ENCODE measurements at places on chromosomes 1 and 21.

DNA sequence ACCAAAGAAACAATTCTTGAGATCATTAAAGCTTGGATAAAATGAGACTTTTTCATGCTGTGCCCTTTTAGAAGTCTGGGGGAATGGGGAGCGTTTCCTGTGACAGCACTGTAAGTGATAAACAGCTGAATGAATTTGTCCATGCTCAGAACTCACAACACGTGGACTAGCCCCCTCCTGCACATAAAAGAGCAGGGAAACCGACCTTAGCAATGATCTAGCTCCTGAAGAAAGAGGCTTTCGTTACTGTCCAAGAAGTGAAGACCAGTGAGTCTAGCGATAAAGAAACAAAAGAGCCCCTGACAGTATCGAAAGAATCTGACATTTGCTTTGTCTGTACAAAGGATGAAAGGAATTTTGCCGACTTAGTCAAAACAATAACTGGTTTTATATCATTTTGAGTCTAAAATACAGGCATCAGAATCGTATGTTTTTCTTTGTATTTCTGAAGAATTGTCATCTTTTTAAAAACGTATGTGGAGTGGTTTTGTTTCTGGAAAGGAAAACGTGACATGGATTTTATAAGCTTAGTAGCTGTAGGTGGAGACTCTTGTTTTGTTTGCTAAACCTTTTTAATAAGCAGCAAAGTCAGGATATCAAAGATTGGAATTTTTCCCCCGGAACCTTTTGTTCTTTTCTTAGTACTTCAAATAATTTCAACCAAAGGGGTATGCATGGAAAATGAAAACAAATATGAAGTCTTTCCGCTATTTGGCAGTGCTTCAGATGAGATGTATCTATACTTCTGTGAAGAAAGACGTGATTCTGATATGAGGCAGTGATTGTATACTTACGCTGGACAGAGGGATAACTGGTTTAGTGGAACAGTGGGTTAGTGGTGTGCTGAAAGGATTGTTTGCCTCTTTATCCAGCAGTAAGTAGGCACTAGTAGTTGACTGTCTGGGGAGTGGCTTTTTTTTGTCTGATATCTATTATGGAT lies 61.0 kb downstream of the MAST2 start:
- no peak for DNase-seq

- no peak for DNase-seq
Observed at GRCh38 chr1:46446646-46447498, 42.8 kb upstream of the DMBX1 start.

- DNase-seq = no peak
Observed at GRCh38 chr1:53203466-53203865, 6.8 kb downstream of the CPT2 start.

- DNase-seq = no peak
Observed at GRCh38 chr21:45142469-45143308, 68.3 kb downstream of the ADARB1 start.

DNA sequence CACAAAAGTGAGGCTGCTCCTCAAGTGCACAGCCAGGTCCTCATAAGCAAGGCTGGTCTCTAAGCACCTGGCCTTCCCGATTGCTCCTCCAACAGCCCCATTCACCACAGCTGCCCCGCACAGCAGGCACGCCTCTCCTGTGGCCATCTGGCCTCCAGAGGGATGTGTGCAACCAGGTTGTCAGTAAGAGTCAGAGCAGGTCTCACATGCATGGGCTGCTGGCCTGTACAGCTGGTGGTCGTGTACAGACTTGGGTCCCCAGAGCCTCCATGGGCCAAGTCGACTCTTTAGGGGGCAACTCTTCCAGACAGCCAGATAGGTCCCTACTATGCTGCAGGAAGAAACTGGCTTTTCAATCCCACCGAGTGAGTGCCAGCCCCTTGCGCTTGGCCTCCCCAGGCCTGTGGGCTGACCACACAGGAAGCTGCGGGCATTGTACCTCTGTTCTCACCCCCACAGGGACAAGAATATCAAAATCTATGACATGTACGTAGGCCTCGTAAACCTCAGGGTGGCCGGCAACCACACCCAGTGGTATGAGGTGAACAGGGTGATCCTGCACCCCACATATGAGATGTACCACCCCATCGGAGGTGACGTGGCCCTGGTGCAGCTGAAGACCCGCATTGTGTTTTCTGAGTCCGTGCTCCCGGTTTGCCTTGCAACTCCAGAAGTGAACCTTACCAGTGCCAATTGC lies 1.4 kb downstream of the PRSS38 start:
- DNase-seq = no peak

DNA sequence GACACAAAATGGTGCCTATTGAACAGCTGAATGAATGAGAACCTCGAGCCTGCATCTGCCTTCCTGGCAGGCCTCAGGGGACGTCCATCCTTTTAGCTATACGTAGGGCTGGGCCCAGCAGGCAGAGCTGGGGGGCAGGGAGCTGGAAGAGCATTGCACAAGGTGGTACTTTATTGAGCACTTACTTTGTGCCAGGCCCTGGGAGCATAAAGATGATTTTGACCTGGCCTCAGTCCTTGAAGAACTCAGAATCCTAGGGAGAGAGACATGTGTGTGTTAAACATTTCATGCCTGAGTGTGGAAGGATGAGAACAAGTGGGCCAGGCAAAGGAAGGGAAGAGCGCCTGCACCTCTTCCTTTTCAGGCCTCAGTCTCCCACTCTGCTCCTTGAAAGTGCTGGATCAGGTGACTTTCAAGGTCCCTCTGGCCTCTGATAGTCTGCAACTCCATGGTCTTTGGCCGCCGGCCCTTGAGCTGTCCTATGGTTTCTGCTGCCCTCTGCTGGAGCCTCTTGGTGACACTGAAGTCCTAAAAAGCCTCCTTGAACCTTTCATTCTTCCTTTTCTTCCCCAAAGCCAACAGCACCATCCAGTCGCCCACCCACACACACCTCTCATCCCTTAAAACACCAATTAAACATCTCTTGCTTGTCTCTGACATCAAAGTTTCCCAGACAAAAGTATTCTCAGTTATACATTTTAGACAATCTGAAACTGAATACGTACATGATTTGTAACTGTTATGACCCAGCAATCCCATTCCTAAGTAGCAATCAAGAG lies 3.5 kb upstream of the PEAR1 start:
- peak; percentile 79 for DNase-seq

GRCh38 chr1:76068953-76069561 lies 5.5 kb upstream of the ST6GALNAC3 start:
- DNase-seq = no peak

GRCh38 chr1:164643018-164643417 lies 84.0 kb downstream of the PBX1 start:
- DNase-seq = no peak

DNA sequence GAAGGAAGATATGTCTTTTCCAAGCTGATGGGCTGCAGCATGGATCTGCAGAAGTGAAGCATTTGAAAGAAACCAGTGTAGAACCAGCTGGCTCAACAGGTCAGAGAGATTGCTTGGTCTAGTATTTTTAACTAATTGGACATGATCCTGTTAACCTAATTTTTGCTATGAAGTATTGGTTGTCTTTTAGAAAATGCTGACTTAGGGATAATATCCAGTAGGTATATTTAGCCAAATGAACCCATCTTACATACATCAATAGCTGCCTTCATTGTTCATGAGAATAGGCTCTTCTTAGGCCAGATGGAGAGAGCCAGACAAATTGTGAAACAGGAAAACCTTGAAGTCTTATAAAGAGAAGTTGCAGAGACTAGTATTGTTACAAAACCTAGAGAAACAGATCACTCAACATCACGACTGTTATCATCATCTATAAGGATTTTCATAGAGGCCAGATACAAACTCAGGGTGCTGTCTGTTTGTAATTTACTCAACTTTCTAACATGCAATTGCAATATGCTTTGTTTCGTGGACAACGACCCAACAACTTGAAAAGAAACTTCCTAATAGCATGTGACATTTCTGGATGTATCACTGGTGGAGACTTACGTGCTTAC lies 148.2 kb downstream of the DISC1 start:
- no peak for DNase-seq

- no peak for DNase-seq
Observed at GRCh38 chr1:115084902-115085511, 4.3 kb downstream of the TSPAN2 start.

DNA sequence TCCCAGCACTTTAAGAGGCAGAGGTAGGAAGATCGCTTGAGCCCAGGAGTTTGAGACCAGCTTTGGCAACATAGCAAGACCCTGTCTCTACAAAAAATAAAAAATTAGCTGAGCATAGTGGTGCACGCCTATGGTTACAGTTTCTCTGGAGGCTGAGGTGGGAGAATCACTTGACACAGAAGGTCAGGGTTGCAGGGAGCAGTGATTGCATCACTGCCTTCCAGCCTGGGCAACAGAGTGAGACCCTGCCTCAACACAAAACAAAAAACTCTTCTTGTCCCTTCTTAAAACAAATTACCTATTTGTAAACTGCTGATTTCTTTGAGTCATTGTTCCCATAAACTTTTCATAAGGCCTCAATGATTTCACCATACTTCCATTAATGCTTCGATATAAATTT lies 18.7 kb downstream of the PRKAA2 start:
- no peak for DNase-seq

DNA sequence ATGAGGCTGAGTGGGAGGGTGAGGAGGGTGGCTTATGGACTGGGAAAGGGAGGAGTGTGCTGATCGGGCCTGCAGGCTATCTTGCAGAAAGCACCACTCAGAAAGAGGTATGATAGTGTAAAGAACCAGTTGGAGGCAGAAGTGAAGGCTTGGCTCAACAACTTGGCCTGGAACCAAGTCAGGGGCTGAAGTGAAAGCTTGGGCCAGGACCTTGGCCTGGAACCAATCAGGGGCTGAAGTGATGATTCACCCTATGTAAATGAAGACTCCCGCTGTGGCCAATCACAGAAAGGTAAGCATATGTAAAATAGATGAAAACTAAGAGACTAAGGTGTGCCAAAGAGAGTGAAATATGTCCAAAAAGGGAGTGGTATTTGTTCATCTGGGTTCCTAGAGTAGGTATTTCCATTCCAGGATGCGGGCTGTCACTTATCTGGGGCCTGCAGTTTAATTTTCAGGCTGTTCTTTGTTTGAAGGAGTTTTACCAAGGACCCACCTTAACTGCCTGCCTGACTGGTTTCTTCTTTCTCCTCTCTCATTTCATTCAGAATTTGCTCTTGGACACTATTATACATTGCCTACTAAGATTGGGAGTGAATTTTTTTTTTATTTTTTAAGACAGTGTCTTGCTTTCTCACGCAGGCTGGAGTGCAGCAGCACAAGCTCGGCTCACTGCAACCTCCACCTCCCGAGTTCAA lies 5.1 kb upstream of the RFX5 start:
- DNase-seq = no peak

DNA sequence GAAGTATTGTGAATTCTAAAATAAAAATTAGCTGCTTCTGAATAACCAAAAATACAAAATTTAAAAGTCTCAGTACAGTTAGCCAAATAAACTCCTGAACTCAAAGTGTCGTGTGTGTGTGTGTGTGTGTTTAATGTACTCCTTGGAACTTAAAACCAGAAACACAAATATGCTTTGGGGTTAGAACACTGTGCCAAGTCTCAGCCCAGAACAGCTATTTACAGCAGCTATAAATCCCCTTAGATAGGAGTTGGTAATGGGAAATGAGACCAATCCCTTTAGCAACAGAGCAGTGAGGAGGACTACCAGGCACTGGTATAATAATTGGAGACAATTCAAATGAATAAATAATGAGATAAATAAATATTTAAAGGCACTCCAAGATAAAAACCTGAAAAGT lies 83.1 kb downstream of the PATJ start:
- DNase-seq = no peak

- DNase-seq = no peak
Observed at GRCh38 chr1:243267471-243267880, 11.6 kb downstream of the SDCCAG8 start.

DNA sequence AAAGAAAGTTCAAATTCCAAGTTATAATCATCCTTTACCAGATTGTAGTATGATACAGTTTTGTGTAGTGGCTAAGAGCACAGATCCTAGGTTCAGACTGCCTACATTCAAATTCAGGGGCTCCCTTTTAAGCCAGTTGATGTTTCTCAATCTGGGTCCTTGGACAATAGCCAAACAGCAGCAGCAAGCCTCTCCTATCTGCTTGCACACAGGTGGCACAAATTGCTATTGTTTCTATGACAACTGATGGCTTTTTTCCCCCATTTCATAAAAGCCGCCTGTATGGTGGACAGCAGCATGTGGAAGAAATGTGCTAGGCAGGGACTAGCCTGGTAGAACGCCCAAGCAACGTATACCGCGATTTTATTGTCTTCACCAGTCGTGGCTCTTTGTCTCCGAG lies 76.5 kb downstream of the S1PR1 start:
- DNase-seq = no peak

DNA sequence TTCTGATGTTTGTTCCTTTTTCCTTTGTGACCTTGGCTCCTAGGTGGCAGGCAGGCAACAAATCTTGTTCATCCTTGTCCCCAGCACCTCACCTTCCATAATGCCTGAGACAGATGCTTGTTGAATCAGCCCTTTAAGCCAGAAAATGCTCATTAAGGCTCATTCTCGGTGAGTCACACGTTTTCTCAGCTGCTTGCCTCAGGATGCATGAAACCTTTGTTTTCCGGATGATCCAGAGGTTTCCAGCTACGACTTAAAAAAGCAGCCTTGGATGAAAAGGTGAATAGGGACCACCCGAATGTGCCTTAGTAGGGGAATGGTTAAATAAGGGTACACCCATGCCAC lies 4.6 kb upstream of the ATP13A2 start:
- no peak for DNase-seq

GRCh38 chr1:76210160-76210559 lies 135.6 kb downstream of the ST6GALNAC3 start:
- no peak for DNase-seq

- DNase-seq = no peak
Observed at GRCh38 chr1:208793861-208794345, 549.7 kb upstream of the PLXNA2 start.

GRCh38 chr1:101587741-101588140 lies 350.9 kb downstream of the S1PR1 start:
- no peak for DNase-seq

- DNase-seq = no peak
Observed at GRCh38 chr1:198776602-198777029, 137.8 kb downstream of the PTPRC start.

DNA sequence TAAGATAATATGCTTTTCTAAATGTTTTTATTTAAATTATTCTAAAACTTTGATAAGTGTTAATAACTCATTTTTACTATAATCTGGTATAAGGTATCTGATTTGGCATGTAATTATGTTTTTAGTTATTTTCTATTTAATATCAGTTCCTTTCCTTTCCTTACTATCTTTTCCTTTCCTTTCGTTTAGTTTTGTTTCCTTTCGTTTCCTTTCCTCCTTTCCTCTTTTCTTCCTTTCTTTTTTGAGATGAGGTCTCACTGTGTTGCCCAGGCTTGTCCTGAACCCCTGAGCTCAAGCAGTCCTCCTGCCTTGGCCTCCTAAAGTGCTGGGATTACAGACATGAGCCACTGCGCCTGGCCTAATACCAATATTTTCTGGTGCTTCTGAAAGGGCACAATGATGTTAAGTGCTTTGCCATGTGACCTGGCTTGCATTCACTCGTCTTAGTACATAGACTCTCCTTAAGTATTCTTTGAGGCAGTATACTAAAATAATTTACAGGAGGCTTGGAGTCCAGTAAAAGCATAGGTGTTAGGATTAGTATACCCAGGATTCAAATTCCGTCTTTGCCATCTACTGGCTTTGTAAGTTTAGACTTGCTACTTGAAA lies 18.7 kb downstream of the MIER1 start:
- DNase-seq = no peak

- no peak for DNase-seq
Observed at GRCh38 chr1:233879841-233880240, 24.6 kb upstream of the SLC35F3 start.

Measured in NCI-H187 treated with DMSO at 0.1 percent for 48 hours (cell line).